Uterus (tissue), 4 donors: ENCODE measurements at places on chromosomes 13 and 19.

DNA sequence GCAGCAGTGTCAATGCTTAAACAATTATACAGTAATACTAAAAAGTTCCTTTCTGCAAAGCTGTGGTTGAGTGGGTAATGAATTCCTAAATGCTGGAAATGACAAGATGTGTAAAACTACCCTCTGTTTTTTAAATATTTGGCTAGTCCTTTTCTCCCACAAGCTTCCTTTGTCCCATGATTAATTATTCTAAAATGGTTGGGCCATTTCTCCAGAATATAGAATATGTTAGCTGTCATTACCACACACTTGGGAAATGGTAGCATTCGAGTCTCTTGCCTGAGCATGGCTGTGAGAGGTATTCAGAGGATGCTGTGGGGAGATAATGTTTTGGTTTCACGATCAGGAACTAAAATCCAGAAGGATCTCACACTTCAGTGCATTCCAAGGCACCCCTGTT lies 1185.8 kb downstream of the UQCRFS1 start:
- DNase-seq, result no peak

- no peak for DNase-seq
These were observed 21.1 kb downstream of the FGF9 start for GRCh38 chr13:21691928-21692327.

DNA sequence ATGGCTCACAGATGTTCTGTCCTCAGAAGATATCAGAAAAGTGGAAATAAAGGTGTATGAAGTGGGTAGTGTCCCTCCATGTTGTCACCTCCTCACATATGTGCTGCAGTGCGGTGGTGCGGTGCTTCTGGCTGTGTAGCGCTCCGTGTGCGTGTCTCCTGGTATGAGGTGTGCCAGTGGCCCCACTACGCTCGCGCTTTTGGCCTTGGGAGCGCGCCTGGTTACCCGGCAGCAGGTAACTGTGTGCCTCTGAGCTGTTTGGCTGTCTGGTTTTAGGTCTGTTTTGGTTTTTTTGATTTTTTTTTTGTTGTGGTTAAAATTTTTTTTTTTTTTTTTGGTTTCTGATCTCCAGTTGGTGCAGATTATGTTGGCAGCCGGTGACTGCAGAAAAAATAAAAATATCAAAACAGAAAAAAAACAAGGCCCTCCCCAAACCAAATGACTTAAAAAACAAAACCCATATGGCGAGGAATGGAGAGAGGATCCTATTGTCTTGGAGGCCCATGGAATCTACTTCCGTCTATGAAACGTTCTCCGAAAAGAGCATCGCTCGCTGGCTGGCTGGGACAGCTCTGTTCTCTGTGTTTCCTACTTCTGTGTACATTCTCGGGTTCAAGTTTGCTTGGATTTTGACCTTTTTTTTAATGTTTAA lies 7.9 kb downstream of the HNRNPL start:
- DNase-seq, result no peak

DNA sequence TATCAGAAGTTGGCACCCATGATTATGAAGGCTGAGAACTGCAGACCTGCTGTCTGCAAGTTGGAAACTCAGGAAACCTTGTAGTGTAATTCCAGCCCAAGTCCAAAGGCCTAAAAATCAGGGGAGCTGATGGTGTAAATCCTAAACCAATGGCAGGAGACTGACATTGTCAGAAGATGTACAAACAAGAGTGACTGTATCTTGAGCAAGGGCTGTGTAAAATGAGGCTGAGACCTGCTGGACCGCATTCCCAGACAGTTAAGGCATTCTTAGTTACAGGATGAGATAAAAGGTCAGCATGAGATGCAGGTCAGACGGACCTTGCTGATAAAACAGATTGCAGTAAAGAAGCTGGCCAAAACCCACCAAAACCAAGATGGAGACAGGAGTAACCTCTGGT lies 147.7 kb downstream of the COG6 start:
- DNase-seq, result no peak

DNA sequence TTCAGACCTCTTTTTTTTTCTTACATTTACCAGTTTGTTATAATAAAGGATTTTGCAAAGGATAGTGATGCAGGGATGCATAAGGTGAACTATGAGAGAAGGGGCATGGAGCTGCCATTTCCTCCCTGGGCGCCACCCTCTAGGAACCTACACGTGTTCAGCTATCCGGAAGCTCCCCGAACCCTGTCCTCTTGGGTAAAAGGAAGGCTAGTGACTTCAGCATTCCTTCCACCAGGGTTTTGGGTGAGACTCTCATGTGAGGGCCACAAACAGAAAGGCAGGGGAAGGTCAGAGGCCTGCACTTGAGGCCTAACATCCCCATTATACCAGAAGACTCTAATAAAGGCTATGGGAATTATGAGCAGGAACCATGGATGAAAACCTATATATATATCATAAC lies 57.3 kb downstream of the IFT88 start:
- DNase-seq, result no peak

DNA sequence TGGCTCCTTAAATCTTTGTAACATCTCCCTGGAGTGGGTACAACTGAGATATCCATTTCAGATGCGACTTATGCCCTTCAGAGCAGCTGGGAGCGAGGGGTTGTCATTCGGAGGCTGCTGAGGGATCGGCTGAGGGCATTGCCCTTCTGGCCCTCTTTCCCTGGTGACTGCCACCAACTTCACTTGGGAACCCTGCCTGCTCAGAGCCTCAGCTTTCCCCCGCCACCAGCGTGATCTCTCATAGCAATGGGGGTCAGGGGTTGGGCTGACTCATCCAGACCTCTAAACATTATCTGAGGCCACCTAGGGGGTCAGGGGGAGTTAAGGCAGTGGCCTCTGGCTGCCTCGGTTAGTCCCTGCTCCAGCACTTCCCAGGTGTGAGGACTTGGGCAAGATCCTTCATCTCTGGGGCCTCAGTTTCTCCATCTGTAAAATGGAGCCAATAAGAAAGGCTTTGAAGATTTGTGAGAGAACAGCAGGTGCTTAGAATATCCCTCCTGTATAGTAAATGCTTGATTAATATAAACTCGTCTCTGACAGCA lies 1.1 kb downstream of the PRX start:
- DNase-seq, result no peak

- no peak for DNase-seq
These were observed 15.1 kb downstream of the SMG9 start for GRCh38 chr19:43739439-43740235.

- no peak for DNase-seq
These were observed 4.5 kb downstream of the ATP4B start for GRCh38 chr13:113653264-113654174.
